ENCODE measurements at places on chromosomes 6 and 20. TPM values are rescaled to one million over a fixed set of nuclear protein-coding genes. Genes with fewer than 3 reads are reported as not detected.

RPRD1B gene
- total RNA-seq = 29.2 TPM

DNA sequence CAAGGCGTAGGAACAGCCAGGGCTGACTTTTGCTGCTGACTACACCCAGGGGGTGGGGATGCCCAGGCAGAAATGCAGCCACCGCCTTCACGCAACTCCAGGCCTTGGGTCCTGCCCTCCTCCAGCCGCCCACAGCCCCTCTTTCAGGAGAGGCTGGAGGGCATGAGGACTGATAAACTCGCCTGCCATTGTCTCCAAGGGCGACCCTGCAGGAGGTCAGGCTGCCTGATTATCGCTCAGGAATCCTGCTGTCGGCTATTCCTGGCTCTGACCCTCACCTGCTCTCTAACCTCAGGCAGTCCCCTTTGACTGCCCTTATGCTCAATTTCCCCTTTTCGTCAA is 62.0 kb upstream of the HDDC2 start:
- H3K4me3 ChIP-seq = peak overlapping the region; percentile 68
- H3K27me3 ChIP-seq = peaks cover 2% of the 10 kb centered on the region
- DNase-seq = no peak
- H3K27ac ChIP-seq = peak overlapping the region; percentile 53
- H3K36me3 ChIP-seq = no peaks in the 10 kb centered on the region

DNA sequence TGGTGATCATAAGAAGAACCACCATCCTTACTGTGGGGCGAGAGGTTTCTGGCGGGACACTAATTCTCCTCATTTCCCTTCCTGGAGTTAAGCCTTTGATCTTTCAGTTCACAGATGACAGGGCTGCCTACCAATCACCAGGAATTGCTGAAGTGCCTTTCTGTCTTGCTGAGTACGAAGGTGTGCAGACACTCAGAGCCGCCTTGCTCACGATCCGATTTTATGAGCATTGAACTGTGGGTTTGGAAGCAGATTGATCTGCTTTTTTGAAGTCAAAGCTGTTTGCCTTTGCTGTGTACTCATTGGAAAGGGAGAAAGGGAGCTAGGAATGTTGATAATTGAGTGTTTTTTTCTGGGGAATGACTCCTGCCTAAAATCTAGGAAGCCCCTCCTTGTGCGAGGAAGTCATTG is 129.1 kb upstream of the SALL4 start:
- H3K4me3 ChIP-seq = no peak overlapping the region
- peaks cover 19% of the 10 kb centered on the region for H3K4me1 ChIP-seq

GRCh38 chr6:1970151-1970561 is 275.2 kb downstream of the GMDS start:
- H3K4me1 ChIP-seq = peaks cover 25% of the 10 kb centered on the region
- DNase-seq = no peak
- H3K36me3 ChIP-seq = no peaks in the 10 kb centered on the region
- no peaks in the 10 kb centered on the region for H3K27me3 ChIP-seq
- H3K27ac ChIP-seq = no peak overlapping the region

GRCh38 chr20:36856195-36856594 is 19.7 kb upstream of the TLDC2 start:
- H3K27me3 ChIP-seq = peaks cover 10% of the 10 kb centered on the region
- H3K4me3 ChIP-seq = peak overlapping the region; percentile 25
- DNase-seq = no peak
- H3K27ac ChIP-seq = peak overlapping the region; percentile 28
